ENCODE measurements at places on chromosomes 2 and 18.

DNA sequence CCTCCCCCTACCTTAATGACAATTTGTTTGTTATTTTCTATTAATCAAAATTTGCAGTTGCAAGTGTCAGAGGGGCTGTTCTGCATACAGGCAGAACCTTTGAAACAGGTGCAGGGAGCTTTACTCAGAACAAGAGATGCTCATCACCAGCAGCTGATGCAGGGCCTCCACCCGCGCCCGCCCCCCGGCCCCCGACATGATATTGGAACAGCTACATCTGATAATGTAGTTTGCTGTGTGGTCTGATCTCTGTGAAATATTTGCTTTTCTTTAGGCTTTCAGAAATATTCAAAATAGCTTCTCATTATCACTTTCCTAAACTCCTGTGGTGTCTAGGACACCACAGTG is 130.0 kb downstream of the PRKCE start:
- no peak for DNase-seq

DNA sequence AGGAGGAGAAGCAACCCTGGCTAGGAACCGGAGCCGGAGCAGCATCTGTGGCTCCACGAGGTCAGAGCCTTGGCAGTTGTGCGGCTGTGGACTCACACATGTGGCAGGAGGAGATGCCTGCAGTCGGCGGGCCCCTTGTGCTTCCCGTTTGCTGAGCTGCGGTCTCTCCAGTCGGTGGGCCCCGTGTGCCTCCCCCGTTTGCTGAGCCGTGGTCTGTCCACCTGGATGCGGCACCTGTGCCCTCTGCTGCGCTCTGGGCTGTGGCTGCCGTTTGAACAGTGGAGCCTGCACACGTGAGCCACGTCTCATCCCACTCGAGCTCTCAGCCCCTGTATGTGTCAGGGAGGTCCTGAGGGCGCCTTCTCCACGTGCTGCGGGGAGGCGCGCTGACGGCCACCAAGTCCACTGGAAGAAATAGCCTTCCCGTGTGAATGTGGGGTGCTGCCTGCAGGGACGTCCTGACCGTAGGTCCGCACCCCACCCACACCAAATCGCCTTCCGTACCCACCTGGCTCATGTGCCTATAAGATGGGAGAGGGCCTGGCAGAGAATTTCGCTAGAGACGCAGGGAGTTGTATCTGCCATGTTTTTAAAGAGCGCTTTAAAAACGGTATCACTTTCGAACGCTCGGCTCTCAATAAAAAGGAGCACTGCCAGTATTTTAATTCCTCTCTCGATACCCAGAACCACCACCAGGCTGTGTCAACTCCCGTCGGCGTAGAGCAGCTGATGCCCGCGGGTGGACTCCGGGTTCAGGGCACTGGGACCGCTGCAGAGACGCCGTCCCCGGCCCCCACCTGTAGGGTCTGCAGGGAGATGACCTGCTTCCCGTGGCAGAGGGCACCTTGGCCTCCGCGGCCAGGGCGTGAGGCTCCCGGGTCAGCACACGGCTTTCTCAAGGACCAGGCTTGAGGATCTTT is 117.0 kb downstream of the NFATC1 start:
- DNase-seq = no peak

GRCh38 chr18:13308369-13308768 is 89.8 kb downstream of the LDLRAD4 start:
- no peak for DNase-seq

DNA sequence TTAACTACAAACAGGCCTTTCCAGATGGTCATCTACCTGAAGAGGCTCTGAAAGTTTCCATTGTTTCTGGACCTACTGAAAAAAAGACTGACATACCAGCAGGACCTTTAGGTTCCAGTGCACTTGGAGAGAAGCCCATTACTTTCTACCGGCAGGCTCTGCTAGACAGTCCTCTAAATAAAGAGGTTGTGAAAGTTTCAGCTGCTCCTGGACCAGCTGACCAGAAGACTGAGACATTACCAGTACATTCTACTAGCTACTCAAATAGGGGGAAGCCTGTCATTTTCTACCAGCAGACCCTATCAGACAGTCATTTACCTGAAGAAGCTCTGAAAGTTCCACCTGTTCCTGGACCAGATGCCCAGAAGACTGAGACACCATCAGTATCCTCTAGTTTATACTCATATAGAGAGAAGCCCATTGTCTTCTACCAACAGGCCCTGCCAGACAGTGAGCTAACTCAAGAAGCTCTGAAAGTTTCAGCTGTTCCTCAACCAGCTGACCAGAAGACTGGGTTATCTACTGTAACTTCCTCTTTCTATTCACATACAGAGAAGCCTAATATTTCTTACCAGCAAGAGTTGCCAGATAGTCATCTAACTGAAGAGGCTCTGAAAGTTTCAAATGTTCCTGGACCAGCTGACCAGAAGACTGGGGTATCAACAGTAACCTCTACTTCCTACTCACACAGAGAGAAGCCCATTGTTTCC is 65.8 kb downstream of the ALMS1 start:
- no peak for DNase-seq

GRCh38 chr2:96555146-96555610 is 18.6 kb downstream of the ARID5A start:
- no peak for DNase-seq

GRCh38 chr2:127820080-127820668 is 9.2 kb upstream of the WDR33 start:
- DNase-seq = no peak

- DNase-seq = peak; percentile 46
Measured at GRCh38 chr18:76801567-76802505, 20.5 kb upstream of the ZNF236 start.

- DNase-seq = peak; percentile 46
Measured at GRCh38 chr2:73503992-73504570, 118.4 kb downstream of the ALMS1 start.

GRCh38 chr2:203623096-203623495 is 83.3 kb upstream of the CD28 start:
- DNase-seq = peak; percentile 95

DNA sequence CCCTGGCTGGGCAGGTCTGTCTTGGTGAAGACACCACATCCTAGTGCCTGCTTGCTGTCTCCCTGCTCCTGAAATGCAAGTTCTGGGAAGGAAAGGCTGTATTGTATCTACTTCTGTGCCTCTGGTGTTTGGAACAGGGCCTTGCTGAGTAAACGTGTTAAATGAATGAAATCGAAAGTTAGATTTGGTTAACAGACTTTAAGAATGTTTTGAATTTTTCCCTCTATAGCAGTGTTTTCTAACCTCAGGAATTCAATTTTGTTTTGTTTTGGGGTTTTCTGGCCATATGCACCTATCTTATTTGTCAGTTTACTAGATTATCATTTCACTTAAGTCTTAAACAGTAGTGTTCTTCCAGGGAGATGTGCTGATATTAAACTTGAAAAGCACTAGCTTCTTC is 20.7 kb downstream of the FARP2 start:
- DNase-seq = peak; percentile 32

DNA sequence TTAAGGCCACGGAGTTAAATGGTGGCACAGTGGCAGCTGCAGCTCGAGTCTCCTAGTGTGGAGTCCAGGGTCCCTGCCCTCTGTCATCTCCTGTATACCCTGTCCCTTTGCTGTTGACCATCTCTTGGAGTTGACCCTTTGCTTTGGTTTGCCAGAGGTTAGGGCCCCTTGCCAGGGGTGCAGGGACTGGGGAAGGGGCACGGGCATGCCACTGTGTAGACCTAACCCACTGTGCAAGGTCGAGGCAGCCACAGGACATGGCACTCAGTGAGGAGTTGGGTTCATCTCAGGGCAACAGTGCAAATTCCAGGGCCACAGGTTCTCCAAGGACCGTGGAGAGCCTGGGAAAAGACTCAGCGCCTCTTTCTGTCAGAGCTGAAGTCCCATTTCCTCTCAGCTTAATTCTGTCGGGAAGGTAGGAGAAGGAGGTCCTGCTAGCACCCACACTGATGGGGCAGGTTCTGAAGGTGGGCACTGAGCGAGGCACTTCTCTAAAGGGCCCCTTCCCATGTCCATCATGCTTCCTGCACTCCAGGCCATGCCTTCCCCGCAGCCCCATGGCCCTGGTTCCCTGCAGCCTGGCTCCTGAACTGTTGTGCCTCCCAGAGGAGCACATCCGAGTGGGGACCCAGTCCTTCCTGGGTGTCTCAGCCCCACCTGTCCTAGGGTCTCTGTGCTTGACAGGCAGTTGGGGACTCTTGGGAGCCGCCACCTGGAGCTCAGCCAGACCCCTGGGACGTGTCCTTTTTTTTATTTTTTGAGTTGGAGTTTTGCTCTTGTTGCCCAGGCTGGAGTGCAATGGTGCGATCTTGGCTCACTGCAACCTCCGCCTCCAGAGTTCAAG is 2.8 kb downstream of the KHK start:
- no peak for DNase-seq

GRCh38 chr2:132886574-132886973 is 216.6 kb upstream of the LYPD1 start:
- DNase-seq = no peak

GRCh38 chr18:63930773-63931354 is 18.2 kb upstream of the HMSD start:
- DNase-seq = no peak

- no peak for DNase-seq
Measured at GRCh38 chr2:219609149-219609750, 11.6 kb downstream of the STK11IP start.

- peak; percentile 61 for DNase-seq
Measured at GRCh38 chr2:171289316-171289715, 128.6 kb upstream of the TLK1 start.

- DNase-seq = peak; percentile 95
Measured at GRCh38 chr2:42117923-42118753, 51.0 kb upstream of the EML4 start.

DNA sequence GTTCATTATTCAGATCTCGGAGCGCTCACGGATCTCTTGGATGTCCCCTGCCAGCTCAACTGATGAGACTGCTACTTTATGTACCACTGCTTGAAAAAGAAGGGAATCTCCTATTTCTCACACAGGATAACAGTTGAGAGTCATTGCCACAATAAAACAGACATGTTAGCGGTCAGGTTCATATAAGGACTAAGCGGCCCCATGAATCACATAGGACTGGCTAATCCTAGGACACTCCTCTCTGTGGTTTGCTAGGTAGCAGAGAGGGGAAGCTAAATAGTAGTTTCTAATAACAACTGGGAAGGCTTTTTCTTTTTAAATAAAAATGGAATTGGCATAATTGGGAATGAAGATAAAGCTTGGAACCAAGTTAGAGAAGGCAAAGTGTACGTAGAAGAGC is 15.9 kb upstream of the TGFA start:
- DNase-seq = no peak

DNA sequence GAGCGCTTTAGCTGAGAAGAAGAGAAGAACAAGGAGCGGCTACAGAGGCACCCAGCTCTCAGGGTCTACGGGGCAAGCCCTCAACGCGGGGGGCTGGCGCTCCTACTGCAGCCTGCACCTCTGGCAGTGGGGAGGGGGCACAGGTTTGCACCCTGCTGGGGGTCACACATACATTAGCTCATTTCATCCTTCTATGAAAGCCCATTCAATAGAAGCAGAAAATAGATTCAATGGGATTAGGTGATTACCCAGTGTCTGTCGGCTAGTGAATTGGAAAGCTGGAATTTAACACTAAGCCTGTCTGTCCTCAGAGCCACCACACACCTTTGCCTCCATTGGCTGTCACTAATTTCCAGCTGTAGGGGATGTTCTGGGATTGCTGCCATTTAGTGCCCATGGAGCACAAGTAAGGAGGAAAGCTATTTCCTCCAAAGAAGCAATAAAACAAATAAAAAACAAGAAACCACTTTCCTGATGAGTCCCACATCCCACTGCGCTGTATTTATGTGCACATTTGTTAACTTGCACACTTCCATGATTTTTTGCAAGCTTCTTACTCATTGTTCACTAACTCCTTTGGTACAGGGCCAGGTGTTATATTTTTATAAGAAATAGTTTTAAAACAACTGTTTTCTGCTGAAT is 319.6 kb upstream of the REV1 start:
- no peak for DNase-seq

DNA sequence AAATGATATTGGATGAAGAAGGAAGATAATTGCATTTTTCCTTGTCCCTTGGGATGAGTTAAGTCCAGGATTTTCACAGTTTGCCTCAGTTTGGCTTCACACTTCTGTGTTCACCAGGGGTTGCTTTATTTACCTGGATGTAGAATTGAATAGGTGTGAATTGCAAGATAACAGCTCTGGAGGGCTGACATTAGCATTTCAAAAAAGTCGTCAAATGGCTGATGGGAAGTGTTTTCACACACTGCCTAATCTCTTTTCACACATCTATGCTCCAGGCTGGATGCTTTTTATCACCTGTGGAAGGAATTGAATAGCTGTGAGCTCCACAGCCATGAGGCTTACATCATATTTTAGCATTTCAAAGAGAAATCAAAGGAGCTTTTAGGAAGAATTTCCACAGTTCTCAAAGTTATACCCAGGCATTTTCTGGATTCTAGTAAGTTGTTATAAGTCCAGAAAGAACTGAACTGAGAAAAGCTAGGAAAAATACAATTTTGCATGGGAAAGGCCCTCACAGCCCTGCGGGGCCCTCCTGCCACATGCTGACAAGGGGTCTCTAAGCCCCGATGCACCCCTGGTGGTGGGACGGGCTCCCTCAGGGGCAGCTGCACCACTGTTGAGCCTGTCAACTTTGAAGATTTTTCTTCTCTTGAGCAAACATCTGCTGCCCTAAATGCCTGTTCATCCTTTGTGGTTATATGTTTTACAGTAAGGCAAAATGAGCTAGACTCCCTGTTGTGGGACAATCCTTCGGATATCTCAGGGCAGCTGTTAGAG is 43.9 kb downstream of the TEX51 start:
- DNase-seq = no peak

- DNase-seq = peak; percentile 74
Measured at GRCh38 chr2:209368914-209369313, 54.9 kb upstream of the MAP2 start.

DNA sequence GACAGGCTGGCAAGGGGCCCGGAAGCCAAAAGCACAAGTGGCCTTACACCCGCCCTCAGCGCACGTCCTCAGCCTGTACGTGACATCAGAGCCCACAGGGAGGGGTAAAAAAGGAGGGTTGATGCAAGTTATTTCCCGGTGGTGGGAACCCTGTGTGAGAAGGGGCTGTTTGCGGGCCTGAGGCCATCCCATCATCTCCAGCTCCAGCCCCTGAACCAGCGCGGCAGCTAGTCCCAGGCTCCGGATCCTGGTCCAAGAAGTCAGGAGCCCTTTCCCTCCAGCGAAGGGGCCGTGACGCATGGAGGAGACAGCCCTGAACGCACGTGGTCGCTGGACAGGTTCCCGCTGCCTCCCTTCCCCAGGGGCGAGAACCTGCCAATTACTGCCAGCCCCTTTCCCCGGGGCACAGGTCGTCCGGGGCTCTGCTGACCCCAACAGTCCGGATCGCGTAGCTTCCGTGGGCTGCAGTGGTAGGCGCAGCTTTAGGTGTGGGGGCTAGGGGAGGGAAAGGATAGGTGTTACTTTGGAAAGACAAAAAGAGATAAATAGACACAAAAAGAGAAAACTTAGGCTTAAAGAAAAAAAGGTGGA is 1.3 kb upstream of the LRP2 start:
- DNase-seq = peak; percentile 9

GRCh38 chr2:71678874-71679273 is 225.5 kb downstream of the DYSF start:
- DNase-seq = no peak

DNA sequence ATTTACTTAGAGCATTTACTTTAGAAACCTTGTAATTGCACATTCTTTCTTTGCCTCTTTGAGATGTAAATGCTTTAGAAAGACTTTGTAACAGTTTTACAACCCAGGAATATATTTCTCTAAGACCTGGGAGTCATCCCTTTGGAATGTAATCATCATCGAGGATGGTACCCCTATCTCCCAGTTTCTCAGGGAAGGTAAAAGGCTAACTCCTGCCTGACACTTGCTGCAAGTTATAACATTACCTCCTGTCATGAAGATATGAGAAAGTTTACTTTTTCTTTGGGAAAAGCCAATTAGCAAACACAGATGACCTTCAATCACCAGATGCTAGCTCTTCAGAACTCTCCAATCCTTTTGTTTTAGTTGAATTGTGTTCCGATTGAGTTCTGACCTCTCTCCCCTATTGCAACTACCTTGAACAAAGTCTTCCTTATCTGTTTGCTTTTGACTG is 420.3 kb upstream of the FSIP2 start:
- no peak for DNase-seq
